ENCODE measurements at places on chromosomes 13 and 19. TPM values are rescaled to one million over a fixed set of nuclear protein-coding genes. Genes with fewer than 3 reads are reported as not detected.

DNA sequence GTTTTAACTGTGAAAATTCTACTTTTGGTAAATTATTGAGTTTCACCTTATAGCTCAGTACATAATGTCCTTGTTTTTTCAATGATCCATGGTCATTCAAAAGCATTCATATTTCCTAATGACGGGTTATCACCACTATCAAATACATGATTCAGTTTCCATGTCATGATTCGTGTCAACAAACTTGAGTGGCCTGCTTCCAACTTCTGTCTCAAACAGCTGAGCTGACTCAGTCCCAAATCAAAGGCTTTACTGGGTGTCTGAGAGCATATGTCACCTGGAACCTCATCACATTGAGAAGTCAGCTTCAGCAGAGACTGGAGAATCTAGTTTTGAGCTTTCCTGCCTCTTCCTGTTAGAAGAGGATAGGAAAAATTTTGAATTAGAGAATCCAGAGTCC, 40.3 kb upstream of the SGCG start:
- H3K36me3 ChIP-seq = no peaks in the 10 kb centered on the region
- H3K4me1 ChIP-seq = no peaks in the 10 kb centered on the region

DNA sequence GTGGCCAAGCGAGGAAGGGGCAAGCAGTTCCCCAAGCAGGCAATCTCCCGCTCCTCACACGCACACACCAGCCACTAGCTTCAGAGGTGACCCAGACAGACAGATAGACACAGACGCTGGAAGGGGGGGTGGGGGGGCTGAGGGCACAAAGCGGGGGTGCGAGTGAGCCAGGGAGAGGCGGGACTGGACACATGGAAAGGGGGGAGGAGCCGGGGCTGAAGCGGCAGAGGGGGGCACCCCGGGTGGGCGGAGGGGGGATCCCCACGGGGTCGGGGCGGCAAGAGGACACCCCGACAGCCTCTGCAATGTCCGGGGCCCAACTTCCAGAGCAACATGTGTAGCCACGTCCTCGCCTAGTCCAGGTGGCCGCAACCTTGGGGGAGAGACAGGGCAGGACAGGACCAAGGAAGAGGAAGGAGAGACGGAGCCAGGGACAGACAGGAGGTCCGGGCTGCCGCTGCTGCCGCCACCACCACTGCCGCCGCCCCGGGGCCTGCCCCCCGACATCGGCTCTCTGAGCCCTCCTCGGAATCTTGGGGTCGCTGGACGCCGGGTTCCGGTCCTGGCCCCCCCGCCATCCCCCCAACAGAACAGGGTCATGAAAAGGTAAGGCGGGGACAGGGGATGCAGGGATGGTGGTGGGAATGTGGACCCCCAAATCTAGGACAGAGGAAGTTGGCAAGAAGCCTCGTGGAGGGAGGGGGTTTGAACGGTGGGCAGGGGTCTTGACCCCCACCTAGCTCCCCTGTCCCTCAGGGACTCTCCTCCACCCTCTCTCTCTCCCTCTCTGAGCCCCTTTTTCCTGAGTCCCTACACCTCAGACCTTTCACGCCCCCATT, 1.1 kb downstream of the GRIN2D start:
- DNase-seq = no peak
- no peaks in the 10 kb centered on the region for H3K4me1 ChIP-seq
- no peak overlapping the region for H3K4me3 ChIP-seq
- H3K36me3 ChIP-seq = no peaks in the 10 kb centered on the region
- H3K27ac ChIP-seq = no peak overlapping the region

- H3K27ac ChIP-seq = no peak overlapping the region
- H3K36me3 ChIP-seq = no peaks in the 10 kb centered on the region
- peaks cover 15% of the 10 kb centered on the region for H3K27me3 ChIP-seq
Measured at GRCh38 chr19:50815439-50815838, 8.1 kb downstream of the KLK1 start.

The DUS3L gene
- 37.6 TPM for total RNA-seq

DNA sequence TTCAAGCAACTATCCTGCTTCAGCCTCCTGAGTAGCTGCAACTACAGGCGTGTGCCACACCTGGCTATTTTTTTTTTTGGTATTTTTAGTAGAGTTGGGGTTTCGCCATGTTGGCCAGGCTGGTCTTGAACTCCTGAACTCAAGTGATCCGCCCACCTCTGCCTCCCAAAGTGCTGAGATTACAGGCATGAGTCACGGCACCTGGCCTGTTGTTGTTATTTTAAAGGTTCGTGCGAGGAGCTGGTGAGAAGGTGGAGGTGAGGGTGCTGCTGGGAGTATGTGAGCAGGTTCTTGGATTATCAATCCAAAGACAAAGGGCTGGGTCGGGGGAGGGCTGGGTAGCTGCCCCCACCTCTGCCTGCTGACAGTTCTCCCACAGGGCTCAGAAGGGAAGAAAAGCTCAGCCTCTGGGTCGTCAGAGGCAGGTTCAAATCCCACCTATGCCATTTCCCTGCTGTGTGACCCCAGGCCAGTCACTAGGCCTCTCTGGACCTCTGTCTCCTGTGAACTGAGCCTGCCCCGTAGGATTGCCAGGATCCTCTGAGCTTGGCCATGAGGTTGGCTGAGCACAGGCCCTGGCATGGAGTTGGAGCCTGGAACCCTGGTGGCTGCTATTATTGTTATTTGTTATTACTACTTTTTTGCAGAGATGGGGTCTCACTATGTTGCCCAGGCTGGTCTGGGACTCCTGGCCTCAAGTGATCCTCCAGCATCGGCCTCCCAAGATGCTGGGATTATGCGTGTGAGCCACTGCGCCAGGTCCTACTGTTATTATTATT, 1.5 kb downstream of the CKM start:
- H3K27me3 ChIP-seq = peaks cover 2% of the 10 kb centered on the region
- DNase-seq = no peak
- H3K27ac ChIP-seq = no peak overlapping the region
- no peaks in the 10 kb centered on the region for H3K4me1 ChIP-seq

The FUT3 gene
- 3.0 TPM for total RNA-seq

The RFPL4A gene
- 0.41 TPM for total RNA-seq

DNA sequence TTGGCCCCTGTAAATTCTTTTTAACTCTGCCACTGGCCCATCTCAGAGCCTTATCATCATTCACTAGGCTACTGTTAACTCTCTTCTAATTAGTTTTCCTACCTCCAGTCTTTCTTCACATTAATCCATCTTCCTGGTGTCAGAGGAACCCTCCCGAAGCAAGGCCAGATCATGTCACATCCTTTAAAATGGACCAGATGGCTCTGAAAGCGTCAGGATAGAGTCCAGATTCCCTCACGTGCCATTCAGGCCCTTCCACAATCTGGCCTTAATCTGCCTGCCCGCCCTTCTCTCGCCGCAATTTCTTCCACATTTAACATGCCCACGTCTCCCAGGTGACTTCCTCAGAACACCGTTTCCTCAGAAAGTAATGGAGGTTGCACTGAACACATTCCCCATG, 86.5 kb downstream of the RFC3 start:
- H3K36me3 ChIP-seq = no peaks in the 10 kb centered on the region
- no peak overlapping the region for H3K27ac ChIP-seq
- no peak for DNase-seq
- H3K4me1 ChIP-seq = no peaks in the 10 kb centered on the region
- no peaks in the 10 kb centered on the region for H3K27me3 ChIP-seq

The ZBTB32 gene
- total RNA-seq = 1.8 TPM

DNA sequence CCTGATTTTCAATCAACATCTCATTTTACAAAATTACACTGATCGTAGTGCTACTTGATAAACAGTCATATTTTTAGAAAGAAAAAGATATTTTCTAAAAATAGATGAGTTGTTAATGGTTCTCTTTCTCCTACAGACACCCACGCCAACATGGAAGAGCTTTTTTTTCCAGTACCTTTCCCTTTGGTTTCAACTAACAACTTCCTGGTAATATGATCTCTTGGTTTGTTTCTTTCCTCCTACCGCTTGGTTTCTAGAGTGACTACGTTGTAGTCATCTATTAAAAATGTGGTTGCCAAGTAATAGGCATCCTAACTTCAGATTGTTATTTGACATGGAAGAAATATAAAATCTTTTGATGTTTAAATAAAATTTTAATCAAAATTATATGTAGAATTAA, 189.0 kb downstream of the LACC1 start:
- H3K36me3 ChIP-seq = no peaks in the 10 kb centered on the region
- H3K4me1 ChIP-seq = no peaks in the 10 kb centered on the region
- DNase-seq = no peak
- no peaks in the 10 kb centered on the region for H3K27me3 ChIP-seq
- H3K27ac ChIP-seq = no peak overlapping the region
- H3K4me3 ChIP-seq = no peak overlapping the region

GRCh38 chr19:48997972-48998371, 4.3 kb downstream of the RUVBL2 start:
- DNase-seq = no peak
- H3K4me3 ChIP-seq = no peak overlapping the region
- H3K4me1 ChIP-seq = peaks cover 9% of the 10 kb centered on the region

DNA sequence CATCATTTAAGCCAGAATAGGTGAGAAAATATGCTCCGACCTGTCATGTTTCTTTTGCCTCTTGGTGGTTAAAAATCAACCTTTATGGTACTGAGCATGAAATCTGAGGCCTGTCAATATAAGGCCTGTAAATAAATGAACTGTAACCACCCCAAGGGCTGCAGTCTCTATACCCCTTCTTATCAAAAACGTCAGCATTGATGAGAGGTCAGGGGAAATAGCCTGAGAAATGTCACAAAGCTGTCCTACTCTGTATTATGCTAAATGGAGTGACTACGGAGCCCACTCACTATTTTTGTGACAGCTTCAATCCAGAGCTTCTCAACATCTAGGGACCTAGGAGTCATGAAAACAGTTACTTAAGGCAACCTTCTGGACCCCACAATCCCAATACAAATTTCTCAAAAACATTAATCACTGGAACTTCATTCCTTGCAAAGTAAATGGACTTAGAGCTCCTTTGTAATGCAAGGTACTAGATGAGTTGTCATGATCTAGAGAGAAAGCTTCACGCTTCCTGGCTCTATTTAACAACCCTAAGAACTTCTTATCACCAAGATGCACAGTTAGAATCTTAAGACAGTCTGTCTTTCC, 2.7 kb upstream of the RAP2A start:
- H3K4me1 ChIP-seq = no peaks in the 10 kb centered on the region
- H3K4me3 ChIP-seq = no peak overlapping the region
- H3K36me3 ChIP-seq = no peaks in the 10 kb centered on the region
- DNase-seq = no peak
- no peaks in the 10 kb centered on the region for H3K27me3 ChIP-seq

The BEST2 gene
- total RNA-seq = not detected

- no peak for DNase-seq
- H3K27me3 ChIP-seq = no peaks in the 10 kb centered on the region
- no peaks in the 10 kb centered on the region for H3K36me3 ChIP-seq
- no peak overlapping the region for H3K27ac ChIP-seq
- no peaks in the 10 kb centered on the region for H3K4me1 ChIP-seq
- no peak overlapping the region for H3K4me3 ChIP-seq
Measured at GRCh38 chr19:30784850-30785457, 412.8 kb downstream of the ZNF536 start.

- no peak overlapping the region for H3K4me3 ChIP-seq
- H3K27ac ChIP-seq = peak overlapping the region; percentile 95
- H3K36me3 ChIP-seq = peaks cover 22% of the 10 kb centered on the region
- DNase-seq = peak; percentile 31
- peaks cover 31% of the 10 kb centered on the region for H3K4me1 ChIP-seq
- H3K27me3 ChIP-seq = no peaks in the 10 kb centered on the region
Measured at GRCh38 chr13:110506859-110507566, 54.5 kb downstream of the RAB20 start.

All from kidney (tissue), 22 donors.